ENCODE measurements at places on chromosomes 5 and 9. TPM values are rescaled to one million over a fixed set of nuclear protein-coding genes. Genes with fewer than 3 reads are reported as not detected.

DNA sequence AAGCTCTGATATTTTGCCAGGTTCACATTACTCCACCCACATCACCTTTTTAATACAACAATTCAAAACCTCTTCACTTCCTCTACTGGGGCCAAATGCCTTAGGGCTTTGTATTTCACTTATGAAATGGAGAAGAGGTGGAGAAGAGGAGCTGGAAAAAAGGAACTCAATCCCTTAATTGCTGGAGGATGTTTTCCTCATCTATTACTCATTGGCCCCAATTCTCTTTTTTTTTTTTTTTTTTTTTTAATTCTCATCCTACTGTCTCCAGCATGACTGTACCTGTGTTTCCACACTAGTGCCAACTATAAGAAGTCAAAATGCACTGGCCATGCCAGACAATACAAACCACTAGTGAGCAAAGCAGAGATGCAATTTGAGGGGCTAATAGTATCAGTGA, 20.9 kb downstream of the FAM13B start:
- peaks cover 43% of the 10 kb centered on the region for H3K36me3 ChIP-seq
- no peak overlapping the region for H3K4me3 ChIP-seq
- H3K27ac ChIP-seq: no peak overlapping the region
- no peaks in the 10 kb centered on the region for H3K4me1 ChIP-seq

DNA sequence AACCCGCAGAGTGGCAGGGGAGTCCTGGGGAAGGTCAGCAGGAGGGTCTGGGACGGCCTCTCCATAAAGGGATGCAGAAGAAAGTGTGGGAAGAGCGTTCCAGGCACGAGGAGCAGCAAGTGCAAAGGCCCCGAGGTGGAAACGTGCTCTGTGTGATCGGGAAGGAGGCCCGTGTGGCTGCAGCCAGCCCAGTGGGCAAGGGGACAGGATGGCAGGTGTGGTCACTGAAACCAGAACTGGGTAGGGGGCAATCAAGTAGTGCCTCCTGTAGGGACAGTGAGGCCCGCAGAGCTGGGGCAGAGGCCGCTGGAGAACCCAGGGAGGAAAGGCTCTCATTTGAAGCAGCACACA, 16.3 kb upstream of the LAMC3 start:
- H3K27ac ChIP-seq: no peak overlapping the region
- no peaks in the 10 kb centered on the region for H3K36me3 ChIP-seq
- H3K4me3 ChIP-seq: no peak overlapping the region
- no peaks in the 10 kb centered on the region for H3K27me3 ChIP-seq

GRCh38 chr9:122347348-122348287, 23.2 kb upstream of the PTGS1 start:
- H3K4me3 ChIP-seq: peak overlapping the region; percentile 30
- no peak overlapping the region for H3K27ac ChIP-seq
- DNase-seq: peak; percentile 60
- no peaks in the 10 kb centered on the region for H3K4me1 ChIP-seq
- no peaks in the 10 kb centered on the region for H3K36me3 ChIP-seq
- H3K27me3 ChIP-seq: peaks cover 13% of the 10 kb centered on the region

The AMBP gene
- not detected for total RNA-seq
